Right renal cortex interstitium (tissue), 3 donors: ENCODE measurements at places on chromosomes 12 and 14.

GRCh38 chr12:52280319-52280795 lies 5.9 kb downstream of the KRT86 start:
- no peak for DNase-seq

GRCh38 chr12:6767353-6768319 lies 1.5 kb downstream of the PTMS start:
- DNase-seq, result no peak

GRCh38 chr12:86774841-86775388 lies 518.7 kb upstream of the MGAT4C start:
- no peak for DNase-seq

- DNase-seq, result no peak
Observed at GRCh38 chr12:7241404-7242005, 52.0 kb downstream of the PEX5 start.

DNA sequence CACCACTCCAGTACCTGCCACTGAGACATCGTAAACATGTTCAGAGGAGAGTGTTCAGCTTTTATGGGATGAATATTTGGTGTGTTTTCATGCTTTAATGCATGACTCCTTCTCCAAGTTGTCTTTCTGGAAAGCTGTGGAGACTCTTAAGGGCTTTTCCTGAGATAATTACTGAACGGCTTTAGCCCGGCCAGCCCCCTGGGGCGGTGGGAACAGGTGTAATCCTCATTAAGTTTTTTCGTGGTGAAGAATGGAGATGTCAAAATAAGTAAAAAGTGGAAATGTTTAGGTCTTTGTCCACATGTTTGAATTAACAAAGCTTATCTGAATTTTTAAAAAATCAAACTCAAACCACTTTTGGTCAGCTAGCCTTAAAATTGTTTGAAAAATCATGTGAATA lies 1.5 kb downstream of the SYNE2 start:
- DNase-seq, result no peak

DNA sequence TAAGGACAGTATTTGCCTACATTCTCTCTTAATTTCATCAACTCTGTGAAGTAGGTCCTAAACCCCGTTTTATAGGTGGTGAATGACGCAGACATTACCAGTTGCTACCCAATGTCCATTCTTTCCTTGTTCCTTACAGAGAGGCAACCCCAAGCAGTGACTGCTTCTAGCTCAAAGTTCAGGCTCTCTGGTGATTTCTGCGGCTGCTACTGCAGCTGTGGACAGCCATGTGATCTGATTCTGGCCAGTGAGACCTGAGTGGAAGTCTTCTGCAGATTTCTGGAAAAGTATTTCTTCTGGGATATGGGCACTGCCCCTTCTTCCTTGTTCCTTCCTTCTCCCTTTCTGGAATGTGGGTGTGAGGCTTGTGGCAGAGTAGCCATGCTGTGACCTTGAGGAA lies 82.9 kb downstream of the ARF6 start:
- no peak for DNase-seq

DNA sequence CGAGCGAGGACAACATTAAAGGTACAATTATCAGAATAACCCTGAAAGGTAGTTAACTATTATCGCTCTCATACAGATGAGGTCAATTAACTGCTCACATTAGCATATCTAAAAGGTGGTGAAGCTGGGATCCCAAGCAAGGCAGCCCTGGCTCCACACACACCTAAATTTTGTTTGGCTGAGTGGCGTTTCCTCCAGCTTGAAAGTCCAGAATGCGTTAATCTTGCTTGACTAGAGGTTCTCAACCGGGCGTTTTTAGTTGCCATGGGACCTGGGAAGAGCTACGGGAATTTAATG lies 531 bp downstream of the DLGAP5 start:
- no peak for DNase-seq
